Fibroblast of skin of right quadriceps (primary cell): ENCODE measurements at places on chromosomes 4 and X.

DNA sequence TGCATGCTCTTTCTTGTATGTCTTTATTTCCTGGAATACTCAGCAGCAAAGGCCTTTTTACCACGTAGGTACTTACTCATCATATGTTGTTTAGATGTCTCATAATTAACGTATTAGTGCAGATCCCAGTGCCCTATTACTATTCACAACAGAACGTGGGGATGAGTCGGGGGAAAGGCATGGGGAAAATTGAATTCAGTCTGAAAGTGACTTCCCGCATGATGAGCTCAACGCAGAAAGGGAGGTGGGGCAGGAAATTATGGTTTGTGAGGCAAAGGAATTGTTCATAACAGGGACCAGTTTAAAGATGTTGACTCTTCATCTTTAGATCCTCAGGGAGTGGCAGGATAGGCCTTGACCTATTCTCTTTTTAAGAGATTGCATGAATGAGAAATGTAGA lies 2.0 kb upstream of the TMPRSS11D start:
- peak; percentile 97 for DNase-seq

GRCh38 chr4:152937336-152938236 lies 1.5 kb downstream of the FHDC1 start:
- DNase-seq = peak; percentile 32

GRCh38 chrX:56385336-56385735 lies 153.2 kb downstream of the KLF8 start:
- no peak for DNase-seq

GRCh38 chr4:148443512-148444295 lies 1.5 kb upstream of the NR3C2 start:
- no peak for DNase-seq

GRCh38 chr4:173934933-173935620 lies 348.4 kb downstream of the FBXO8 start:
- no peak for DNase-seq

- peak; percentile 77 for DNase-seq
These were observed 257.5 kb upstream of the ANKRD50 start for GRCh38 chr4:124970011-124970410.

DNA sequence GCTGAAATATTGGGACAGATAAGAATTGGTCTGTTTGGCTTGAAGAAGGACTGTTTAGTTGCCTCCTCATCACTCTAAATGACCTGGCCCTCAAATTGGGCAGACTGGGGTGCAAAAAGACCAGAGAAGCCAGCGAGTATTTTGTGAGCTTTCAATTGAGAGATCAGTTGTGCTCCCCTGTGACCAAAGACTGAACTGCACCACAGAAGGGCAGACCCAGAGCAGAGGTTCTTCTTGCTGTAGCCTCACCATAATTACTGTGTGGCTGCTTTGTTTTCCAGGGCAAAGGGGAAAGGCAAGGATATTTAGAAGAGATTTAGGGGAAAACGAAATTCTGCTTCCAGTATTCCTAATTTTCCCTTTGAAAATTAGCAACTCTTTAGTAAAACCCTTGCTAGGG lies 104.0 kb upstream of the MBNL3 start:
- no peak for DNase-seq

DNA sequence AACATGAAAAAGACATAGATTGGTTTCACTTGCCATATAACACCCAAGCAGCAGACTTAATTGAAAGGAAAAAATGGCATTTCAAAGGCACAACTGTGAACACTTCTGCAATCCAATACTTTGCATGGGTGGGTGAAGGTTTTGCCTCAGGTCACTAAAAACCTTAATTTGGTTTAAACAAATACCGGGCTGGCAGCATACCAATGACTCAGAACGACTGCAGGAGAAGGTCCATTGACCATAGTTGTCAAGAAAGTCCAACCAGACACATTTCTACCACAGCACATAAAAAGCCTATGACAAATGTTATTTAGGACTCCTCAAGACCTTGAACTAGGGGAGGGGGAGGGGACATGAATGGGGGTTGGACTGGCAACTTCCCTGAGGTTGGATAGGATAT lies 183.6 kb upstream of the TRPC5 start:
- DNase-seq = no peak
